LNCaP clone FGC (cell line): ENCODE measurements at places on chromosomes 11 and 22.

DNA sequence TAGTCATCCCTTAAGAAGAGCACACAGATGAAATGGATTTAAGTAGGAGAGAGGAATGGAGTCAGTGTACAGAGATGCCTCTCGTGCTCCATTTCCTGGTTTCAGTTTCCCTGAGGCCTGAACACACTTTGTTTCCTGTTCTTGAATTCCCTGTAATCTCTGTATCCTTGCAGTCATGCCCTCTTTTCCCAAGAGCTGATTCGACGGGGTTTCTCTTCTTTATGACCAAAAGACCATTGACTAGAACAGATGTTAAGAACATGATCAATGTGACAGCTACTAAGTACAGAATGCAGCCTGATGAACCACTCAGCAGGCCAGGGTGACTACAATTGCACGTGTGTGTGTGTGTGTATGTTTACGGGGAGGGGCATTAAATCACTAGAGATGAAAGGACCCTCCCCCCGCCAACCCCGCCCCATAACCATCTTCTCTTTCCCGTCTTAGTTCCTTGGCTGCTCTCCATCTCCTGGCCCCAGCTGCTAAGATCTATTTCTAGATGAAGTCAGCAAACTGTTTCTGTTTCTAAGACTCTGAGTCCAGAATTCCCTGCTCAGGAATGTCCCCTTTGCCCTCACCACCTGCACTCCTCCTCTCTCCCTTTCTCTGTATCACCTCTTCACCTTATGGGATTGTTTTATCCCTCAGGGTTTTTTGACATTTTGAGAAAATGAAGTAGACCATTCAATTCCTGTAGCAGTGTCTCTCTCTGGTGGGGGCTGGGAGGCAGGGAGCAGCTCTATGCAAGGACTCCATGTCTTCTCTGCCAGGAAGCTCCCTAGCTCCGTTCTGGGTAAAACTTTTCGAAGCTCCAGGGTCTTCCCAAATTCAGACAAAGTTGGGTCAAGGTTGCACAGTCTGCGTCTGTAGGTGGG lies 26.0 kb downstream of the SLC22A6 start:
- DNase-seq = no peak

- no peak for DNase-seq
Observed at GRCh38 chr11:10696468-10697322, 3.1 kb upstream of the IRAG1 start.

DNA sequence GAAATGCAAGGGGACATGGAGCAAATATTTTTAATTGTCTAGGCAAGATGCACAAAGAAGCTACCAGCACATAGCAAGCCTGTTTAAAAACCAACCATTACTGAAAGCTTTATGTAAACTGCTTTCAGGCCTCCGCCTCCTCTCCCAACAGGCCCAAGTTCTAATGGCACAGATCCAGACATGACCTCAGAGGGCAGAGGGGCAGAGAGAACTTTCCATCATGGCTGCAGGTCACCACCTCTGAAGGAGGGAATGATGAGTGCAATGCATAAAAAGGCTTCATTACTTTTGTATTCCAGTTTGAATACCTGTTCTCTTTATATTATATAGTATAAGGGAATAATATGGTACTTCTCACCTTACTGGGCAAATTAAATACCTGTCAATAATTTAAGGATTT lies 15.2 kb downstream of the DDX17 start:
- no peak for DNase-seq

DNA sequence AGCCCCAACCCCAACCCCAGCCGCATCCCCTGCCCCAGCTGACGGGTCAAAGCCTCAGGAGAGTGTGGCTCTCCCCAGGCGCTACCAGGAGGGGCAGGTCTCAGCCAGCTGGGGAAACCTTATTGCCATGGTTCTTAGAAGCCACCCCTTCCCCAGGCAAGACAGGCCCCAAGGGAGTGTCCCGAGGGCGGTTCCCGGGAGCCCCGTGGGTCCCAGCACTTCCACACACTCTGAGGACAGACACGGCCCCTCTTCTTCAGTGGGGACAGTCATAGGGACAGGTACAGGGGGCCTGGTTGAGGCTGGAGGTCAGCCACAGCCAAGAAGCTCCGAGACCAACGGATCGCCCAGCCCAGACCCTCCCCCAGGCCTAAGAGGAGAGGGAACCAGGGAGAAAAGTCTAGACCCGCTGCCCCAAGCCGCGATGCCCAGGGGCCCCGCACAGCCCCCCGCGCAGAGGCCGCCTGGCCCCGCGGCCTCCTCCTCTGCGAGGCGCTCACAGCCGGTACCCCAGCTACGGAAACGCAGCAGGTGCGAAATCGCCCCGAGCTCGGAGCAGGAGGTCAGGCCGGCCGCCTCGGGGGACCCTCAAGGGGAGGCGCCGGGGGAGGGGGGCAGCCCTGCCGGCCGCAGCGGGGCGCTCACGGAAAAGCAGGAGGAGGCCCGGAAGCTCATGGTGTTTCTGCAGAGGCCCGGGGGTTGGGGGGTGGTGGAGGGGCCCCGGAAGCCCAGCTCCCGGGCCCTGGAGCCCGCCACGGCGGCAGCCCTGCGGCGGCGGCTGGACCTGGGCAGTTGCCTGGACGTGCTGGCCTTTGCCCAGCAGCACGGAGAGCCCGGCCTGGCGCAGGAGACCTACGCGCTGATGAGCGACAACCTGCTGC lies 2.6 kb downstream of the KLHDC7B start:
- no peak for DNase-seq

DNA sequence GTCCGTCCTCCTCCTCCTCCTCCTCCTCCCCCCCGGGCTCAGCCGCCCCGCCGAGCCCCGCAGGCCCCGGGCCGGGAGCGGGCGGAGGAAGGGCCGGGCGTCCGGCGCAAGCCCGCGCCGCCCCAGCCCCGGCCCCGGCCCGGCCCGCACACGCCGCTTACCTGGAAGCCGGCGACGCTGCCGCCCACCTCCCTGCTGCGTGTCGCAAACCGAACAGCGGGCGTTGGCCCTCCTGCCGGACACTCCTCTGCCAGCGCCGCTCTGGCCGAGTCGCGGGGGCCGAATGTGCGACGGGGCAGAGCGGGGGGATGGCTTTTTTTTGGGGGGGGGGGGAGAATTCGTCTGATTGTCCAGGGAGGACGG lies 1.1 kb downstream of the IGF2 start:
- no peak for DNase-seq

GRCh38 chr11:88354912-88355311 lies 17.4 kb upstream of the CTSC start:
- DNase-seq = no peak

DNA sequence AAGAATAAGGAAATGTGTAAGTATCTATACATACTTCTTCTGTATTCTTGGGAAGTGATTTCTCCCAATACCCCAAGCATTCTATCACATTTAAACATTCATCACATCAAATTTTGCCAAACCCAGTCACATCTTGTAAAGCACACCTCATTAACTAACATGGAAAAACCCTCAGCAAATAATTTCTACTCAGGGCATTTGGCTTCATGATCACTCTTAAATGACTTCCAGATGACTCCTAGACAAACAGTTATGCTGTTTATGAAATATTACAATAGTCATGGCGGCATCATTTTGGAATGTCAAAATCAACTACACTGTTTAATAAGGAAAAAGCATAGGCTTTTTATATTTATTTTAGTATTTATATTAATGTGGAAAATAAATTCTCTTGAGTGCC lies 47.3 kb upstream of the CCDC34 start:
- DNase-seq = no peak

DNA sequence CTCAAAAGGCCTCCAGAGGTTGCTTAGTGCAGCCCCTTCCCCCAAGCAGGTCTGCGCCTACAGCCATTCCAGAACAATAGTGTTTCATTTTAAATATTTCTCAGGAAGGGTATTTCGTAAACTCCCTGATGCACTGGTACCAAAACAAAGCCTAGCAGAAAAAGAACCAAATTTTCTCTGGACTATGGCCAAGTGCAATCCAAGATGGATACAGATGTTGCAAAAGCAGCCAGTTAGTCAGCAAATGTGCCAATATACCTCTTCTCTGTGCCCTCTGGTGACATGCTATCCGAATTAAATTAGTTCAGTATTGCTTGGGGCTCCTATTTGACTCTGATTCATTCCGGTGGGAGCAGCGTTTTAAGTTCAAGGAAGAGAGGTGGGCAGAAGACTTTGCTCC lies 247.8 kb downstream of the NTM start:
- no peak for DNase-seq
